Activated CD4-positive, CD25-positive, alpha-beta regulatory T cell treated with anti-CD3 and anti-CD28 coated beads, Interleukin-2, amount 50 U/mL, for 16 hours (primary cell): ENCODE measurements at places on chromosomes 1 and 21.

- no peak for DNase-seq
These were observed 48.2 kb upstream of the ADARB1 start for GRCh38 chr21:45026066-45026745.

- DNase-seq: no peak
These were observed 174.7 kb upstream of the PBX1 start for GRCh38 chr1:164384262-164384661.

GRCh38 chr1:17586172-17586964 lies 46.9 kb downstream of the ARHGEF10L start:
- DNase-seq: no peak

DNA sequence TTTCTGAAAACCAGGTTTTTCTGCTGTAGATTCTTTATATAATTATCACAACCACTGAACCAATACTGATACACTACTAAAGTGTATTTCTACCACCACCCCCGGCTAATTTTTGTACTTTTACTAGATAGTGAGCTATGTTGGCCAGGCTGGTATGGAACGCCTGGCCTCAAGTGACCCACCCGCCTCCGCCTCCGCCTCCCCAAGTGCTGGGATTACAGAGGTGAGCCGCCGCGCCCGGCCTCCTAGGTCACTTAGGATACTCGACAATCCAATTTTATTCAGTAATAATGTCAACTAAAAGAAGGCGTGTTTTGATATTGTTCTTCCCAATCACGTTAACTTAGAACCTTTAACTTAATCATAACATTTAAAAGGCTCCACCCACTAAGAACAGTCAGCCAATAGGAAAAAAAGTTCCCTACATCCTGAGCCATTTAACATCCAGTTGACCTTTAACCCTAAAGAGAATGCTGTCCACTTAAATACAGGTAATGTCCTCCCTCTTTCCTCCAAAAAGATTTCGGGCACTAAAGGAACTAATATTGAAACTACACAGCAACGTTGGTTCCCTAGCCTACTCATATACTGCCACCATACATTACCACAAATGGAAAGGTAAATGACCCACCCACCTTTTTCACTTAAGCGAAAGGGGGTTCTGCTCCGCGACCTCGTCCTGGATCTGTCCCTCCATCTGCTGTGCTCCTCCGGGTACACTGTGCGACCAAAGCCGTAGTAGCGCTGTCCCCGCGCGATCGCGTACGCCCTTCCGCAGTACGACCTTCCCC lies 1.2 kb downstream of the RSRP1 start:
- DNase-seq: no peak

GRCh38 chr1:28340221-28340974 lies 11.6 kb downstream of the MED18 start:
- no peak for DNase-seq

DNA sequence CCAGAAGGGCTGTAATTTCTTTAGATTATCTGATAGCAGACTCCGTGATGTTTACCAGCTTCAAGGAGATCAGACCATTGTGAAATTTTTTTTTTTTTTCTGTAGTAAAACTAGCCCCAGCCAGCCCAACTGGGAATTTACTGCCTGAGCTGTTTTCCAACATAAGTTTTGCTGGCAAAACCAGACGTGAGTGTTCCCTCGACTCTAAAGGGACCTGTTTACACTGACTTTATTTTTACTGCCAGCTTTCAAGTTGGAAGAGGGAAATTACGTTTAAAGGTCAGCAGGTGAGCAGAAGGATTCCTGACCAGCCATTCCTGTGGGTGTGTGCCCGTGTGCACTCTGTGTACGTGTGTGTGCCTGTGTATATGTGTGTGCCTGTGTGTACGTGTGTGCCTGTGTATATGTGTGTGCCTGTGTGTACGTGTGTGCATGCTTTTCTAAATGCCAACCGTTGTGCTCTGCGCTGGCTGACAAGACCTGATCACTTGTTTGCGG lies 374 bp downstream of the MAB21L3 start:
- DNase-seq: no peak

DNA sequence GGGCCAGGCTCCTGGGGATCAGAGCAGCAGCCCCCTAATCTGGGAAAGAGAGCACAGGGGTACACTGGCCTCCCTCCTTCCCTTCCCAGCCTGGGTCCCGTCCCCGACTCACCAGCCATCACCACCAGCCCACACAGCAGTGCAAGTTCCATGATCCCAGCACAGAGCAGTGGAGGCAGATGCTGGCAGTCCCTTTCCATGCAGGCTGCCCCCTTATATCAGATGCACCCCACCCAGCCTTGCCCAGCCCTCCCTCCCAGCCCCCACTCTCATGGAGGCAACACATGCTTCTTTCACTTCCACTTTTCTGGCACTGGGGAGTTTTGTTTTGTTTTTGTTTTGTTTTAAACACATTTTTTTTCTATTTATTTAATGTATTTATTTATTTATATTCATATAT lies at the start of gene PLA2G2D:
Gene PLA2G2D, minus strand, starts transcription at position 190 of the 400 bp plus-strand sequence. Its CDS starts 38 bp downstream, at position 152.
- no peak for DNase-seq

GRCh38 chr1:233364695-233365539 lies 37.4 kb downstream of the MAP3K21 start:
- no peak for DNase-seq

DNA sequence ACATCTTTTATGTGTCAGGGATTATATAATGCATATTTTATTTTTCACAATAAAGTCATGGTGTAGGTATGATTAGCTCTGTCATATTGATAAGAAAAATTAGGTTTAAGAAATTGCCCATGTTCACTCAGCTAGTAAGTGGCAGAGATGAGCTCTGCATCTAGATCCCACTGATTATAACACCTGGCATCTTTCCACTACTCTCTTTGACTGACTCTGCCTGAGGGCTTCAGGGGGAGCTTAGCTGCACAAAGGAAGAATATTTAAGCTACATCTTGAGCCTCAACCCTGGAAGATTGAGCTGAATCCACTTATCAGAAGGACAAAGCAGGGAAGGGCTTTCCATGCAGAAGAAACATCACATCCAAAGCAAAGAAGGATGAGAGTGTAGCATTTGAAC lies 190.4 kb downstream of the MIS18A start:
- DNase-seq: no peak

GRCh38 chr1:113088972-113089371 lies 16.0 kb downstream of the LRIG2 start:
- DNase-seq: no peak

DNA sequence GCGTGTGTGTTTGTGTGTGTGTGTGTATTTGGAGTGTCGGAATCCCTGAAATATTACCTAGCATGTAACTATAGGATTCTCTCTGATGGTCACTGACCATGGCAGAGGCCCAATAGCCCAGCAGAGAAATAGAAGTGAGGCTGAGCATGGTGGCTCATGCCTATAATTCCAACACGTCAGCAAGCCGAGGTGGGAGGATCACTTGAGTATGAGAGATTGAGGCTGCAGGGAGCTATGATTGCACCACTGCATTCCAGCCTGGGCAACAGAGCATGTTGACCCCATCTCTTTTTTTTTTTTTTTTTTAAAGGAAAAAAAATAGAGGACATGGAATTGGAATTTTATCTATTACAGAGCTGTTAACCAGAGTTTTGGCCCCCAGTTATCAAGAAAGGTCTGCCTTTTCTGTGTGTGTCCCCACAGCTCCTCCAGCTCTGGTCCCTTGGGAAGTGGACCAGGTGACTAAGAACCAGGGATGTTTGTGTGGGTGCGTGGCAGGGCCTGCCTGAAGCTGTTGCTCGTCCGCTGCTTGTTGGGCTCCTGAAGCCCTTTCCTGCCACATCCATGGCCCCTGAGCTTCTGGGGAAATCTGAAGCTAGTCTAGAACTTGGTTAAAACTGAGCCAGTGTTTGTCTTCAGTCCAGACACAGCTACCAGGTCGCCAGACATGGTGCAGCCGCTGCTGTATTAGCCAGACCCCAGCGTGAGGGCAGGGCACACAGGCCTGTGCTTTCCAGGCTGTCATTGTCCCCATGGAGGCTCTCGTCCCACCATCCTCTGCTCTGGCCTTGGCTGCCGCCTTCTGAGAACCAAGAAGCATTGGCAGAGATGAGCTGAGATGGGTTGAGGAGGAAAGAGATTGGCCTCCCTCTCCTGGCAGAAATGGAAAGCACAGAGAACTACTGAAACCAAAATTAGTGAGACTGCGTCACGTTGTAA lies 25.5 kb downstream of the CAPN9 start:
- no peak for DNase-seq

DNA sequence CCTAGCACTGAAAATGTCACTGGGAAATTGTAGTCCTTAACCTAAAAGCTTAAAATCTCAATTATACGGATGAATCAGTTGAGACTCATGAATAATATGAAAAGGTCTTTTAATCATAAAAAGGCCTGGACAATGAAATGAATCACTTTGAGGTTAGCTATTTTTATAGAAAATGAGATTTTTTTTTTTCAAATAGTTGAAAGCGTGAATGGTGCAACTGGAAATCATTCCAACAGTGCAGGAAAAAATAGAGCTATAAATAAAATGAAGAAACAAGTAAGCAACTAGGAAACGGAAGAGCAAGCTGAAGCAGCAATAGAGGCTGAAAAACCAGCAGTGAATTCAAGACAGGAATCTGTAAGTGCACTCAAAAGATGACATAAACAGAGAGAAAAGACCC lies 142.9 kb downstream of the BACH1 start:
- no peak for DNase-seq

GRCh38 chr1:36098650-36099365 lies 10.1 kb downstream of the ADPRS start:
- no peak for DNase-seq

- DNase-seq: no peak
These were observed 22.2 kb upstream of the DNAJC11 start for GRCh38 chr1:6723621-6724428.

DNA sequence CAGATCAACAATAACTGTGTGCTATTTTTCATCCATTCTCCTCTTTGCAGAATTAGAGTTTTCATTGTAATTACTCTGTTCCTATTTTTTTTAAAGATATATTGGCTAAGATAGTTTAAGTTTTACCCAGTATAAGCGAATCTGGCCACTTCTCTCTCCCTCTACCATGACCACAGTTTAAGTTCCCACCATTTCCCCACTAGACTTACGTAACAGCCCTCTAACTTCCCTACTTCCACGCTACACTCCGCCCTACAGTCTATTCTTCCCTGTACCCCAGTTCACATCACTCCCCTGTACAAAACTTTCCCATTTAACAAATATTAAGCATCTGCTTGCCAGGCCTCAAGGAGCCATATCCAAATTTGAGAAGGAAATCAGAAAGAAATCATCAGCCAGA lies 16.5 kb downstream of the CTSK start:
- no peak for DNase-seq

GRCh38 chr1:145706086-145706664 lies 993 bp downstream of the PDZK1 start:
- no peak for DNase-seq

DNA sequence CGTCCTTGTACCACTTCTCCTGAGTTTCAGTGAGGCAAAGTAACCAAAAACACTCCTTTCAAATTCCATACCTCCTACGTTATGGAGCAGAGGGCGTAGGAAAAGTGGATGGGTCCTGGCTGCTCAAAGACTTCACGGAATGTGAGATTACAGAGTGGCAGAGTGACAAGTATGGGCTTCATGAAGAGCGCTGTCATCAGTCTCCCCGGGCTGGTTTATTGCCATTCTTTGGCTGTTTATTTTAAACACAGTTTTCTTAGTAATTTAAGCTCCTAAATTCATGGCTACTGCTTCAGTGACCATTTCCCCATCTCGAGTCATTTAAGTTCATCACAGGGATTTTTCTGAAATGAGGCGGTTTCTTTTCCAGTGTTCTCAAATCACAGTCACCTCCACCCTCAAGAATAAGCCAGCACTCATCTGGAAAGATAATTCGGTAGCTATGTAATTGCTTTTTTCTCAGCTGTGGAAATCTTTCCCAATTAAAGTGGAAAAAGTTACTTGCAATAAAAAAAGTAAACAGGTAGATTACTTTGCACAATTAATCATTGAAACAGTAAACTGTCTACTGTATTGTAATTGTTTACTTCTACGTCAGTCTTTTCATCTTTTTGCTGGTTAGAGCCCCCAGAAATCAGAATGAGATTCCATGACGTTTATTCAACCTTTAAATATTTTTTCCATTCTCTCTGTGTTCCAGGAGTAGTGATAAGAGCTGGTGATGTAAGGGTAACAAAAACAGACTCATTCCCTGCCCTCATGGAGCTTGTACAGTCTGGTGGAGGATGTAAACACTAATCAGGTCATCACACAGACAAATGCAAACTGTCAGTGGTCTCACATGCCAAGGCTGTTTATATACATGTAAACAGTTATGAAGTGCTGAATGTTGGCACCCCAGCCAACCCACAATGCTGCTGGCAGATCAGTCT lies 3.0 kb upstream of the SMYD2 start:
- no peak for DNase-seq

DNA sequence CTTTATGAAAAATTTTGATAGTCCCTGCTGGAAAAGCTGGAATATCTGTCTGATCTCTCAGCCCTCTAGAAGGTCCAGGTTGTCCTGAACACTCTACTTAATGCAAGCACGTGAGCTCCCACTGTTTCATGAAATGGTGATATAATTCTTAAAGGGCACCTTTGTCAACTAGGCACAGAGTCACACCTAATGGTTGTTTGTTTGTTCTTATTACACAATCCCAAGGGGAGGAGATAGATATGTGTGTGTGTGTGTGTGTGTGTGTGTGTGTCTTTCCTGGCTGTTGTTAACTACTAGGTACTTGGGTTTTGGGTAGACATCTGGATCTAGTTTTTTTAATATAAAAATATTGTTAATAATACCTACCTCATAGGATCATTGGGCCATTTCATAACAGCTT lies 63.9 kb downstream of the GRIK1 start:
- DNase-seq: no peak

DNA sequence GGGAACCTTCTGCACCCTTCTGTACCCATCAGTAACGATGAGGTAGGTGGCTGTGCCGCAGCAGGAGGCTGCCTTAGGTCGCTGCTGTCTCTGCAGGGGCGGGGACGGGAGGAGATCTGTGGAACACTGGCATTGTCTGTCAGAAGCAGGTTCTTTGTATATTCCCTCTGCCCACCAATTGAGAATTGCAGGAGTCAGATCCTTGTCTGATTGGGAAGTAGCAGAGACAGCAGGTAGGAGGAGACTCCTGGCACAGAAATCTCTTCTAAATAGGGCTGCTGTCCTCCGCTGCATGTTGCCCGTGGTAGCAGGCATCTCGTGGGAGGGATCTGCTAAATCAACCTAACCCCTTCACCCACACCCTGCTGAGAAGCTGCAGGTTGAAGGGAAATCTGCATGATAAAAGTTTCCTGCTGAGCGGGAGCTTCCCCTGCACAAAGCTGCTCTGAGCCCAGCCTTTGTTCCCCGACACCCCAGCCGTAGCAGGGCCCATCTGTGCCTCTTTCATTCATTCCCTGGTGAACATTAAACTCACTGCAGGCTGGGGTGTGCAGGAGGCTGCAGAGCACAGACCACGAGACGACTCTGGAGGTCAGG lies 15.9 kb downstream of the SARS1 start:
- DNase-seq: no peak

- DNase-seq: no peak
These were observed 1237.5 kb downstream of the AMY1C start for GRCh38 chr1:104987210-104987609.
